ENCODE measurements at places on chromosomes 5 and 9.

GRCh38 chr5:5787373-5787772, 364.9 kb downstream of the ICE1 start:
- no peak for DNase-seq

- no peak for DNase-seq
Measured at GRCh38 chr5:2840372-2840915, 89.0 kb upstream of the IRX2 start.

DNA sequence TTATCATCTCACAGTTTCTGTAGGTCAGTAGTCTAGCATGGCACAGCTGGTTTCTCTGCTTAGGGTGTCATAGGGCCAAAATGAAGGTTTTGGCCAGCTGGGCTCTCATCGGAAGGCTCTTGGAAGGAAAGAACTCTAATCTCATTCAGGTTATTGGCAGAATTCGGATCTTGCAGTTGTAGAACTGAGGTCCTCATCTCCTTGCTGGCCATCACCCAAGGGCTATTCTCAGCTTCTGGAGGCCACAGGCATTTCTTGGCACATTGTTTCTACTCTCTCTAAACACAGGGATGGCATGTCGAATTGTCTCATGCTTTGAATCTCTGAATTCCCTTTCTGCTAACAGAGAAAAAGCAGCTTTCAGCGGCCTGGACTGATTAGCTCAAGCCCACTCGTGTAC, 258.0 kb upstream of the SMARCA2 start:
- no peak for DNase-seq

DNA sequence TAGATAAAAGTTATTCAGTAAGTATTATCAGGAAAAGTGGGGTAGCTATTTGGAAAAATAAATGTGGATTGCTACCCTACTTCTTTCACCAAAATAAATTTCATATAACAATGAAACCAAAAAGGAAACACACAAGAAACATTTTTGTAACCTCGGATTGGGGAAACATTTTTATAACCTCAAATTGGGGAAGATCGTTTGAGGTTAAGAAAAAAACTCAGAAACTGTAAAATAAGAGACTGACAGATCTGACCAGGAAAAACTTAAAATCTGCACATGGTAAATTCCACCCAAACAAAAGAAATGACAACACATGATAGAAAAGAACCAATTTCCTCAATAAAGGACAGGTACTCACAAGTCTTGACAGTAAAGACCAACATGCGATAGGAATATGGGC, 13.5 kb downstream of the EFCAB9 start:
- no peak for DNase-seq

DNA sequence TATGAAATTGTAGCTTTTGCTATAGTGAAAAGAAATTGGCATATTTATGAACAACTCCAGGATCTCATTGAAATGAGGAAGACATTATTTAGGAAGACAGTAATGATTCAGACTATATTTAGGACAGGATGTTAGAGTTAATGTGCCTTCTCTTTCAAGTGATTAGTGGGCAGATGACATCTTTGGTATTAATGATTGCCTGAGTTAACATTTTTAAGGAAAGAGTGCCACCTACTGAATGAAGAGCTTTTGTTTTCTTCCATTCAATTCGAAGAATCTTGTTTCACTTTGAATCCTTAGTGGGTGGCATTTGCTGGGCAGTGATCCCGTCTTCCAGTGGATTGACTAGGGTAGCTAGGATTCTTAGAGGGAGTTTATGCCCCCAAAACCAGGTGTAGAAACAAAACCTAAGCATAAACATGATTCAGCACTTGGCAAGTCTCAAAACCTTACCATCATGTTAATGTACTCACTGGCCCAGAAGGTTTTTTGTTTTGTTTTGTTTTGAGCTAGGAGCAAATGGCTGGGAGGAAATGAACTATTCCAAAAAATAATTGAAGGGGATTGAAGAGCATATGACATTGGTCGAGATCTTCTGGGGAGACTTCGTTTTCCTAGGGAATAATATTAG, 23.2 kb downstream of the MAP3K1 start:
- DNase-seq = no peak

DNA sequence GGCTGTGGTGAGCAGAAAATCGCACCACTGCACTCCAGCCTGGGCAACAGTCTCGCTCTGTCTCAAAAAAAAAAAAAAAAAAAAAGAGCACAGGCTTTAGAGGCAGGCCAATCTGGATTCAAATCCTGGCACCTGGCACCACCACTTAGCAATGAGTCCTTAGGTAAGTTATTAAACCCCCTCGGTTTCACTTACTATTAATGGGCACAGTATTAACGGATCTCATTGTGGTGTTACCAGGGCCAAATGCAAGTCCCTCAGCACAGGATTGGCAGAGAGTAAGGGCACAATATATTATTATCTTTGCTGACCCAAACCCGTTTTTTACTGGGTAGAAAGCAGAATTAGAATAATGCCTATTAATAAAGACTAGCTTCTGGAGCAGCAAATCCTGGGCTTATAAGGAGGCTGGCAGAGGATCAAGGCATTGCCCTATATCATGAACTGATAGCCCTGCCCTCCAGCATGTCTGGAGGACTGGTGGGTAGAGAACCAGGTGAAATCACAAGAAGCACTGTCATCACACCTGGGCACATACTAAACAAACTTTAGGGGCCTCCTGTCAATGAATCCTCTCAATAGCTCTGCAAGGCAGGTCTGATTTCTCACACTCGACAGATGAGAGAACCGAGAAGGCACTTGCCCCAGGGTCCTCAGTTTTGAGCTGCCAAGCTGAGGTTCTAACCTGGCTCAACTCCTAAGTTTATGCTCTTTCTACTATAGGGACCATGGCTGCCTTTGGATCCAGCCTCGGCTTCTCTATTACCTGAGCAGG, 17.7 kb downstream of the PCDHGC5 start:
- DNase-seq = no peak

GRCh38 chr9:127277770-127278169, 13.2 kb downstream of the GARNL3 start:
- no peak for DNase-seq

- DNase-seq = no peak
Measured at GRCh38 chr5:179439181-179439985, 94.1 kb upstream of the ADAMTS2 start.

DNA sequence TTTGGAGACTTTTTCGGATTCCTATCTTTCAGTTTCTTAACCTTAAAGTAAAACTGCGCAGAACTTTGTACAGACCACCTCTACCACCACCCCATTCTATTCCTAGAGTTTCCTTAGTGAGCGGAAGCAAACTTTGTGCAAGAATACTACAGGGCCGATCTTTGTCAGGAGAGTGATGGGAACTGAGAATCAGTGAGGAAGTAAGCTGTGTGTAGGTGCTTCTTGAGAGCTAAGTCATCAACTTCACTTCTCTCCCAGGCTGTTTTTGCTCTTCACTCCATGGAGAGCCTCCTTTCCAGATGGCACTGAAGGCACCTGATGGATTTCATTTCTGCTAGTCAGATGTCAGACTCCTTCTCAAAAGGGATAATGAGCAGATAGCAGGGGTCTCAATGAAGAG, 127.3 kb downstream of the SPATA31D1 start:
- no peak for DNase-seq

- no peak for DNase-seq
Measured at GRCh38 chr9:82531795-82532194, 531.1 kb downstream of the RASEF start.

DNA sequence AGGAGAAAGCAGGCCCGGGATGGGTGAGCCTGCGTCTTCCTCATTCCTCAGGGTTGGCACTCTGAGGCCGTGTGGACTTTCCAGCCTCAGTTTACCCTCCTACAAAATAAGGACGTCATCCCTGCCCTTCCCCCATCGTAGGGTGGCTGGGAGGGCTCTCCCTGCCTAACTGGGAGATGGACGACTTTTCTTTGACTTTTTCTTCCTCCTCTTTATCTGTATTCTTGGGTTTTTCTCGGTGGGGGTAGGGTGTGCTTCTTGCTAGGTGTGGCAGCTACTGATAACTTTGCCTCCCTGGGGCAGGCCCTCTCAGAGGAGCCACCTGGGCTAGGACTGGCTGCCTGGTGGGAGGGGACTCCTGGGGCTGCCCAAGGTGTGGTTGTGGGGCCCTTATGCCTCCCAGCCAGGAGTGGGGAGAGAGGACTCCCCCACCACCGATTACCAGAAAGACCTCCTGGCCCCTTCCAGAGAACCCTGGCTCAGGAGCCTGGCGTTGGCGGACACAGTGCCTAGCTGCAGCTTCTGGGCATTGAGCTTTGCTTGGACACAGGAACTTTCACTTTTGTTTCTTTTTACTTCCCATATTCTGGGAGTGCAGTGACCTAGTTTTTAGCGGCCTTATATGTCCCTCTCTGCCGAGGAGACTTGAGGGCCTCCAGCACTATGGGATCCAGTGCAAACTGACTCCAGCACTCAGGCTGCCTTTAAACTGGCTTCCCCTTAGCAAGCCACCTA, 6.1 kb downstream of the GLIPR2 start:
- no peak for DNase-seq

- no peak for DNase-seq
Measured at GRCh38 chr9:121399883-121400607, 30.0 kb upstream of the STOM start.

DNA sequence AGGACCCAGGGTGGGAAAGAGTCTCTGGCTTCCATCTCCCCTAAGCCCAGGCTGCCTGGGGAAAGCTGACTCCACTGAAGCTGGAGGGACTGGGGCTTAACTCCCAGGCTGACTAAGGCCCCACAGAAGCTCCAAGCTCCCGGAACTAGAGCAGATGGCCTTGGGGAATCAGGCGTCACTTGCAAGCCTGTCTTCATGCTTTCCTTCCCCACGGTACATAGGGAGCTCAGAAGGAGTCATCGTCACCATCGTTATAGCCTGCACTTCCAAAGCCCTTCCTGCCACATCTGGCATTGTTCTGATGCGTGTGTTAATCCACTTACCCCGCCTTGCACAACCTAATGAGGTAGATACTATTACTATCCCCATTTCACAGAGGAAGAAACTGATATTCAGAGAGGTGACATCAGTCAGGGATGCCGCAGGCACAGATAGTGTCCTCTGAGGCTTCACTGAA, 11.5 kb downstream of the AQP3 start:
- DNase-seq = no peak

- DNase-seq = no peak
Measured at GRCh38 chr9:110092792-110093191, 115.2 kb downstream of the C9orf152 start.

- no peak for DNase-seq
Measured at GRCh38 chr5:128574041-128574440, 36.0 kb upstream of the FBN2 start.

DNA sequence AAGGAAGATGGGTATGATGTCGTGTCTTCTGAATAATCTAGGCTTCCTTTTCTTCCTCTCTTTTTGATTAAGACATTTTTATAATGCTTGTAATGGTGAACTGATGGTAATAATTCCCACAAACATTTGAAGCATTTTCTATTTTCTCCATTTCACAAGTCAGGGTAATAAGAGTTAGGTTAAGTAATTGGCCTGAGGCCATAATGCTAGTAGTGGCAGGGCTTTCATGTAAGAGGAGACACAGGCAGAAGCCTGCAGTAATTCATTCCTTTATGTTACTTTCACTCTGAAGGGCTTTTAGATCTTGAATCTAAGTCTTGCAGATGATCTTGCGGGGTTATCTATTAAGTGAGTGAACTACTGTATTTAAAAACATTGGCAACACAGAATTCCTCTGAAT, 374.9 kb downstream of the MAT2B start:
- no peak for DNase-seq

DNA sequence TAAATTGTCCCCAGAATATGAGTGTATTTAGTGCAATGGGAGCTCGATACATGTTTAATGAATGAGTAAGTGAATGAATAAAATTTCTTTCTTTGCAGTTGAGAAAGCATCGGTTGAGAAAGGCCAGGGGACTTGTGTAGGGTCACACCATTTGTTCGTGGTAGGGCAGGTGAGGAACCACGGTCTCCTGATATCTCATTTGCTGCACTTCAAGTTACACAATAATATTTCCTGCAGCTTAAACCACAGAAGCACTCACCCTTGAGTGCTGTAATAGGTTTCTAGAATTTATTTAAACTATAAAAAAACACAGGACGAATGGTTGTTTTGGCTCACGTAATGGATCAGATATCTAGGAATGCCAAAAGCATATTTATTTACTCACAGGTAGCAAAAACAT, 429.8 kb downstream of the SPATA31D1 start:
- DNase-seq = no peak

GRCh38 chr5:37437711-37438110, 58.6 kb downstream of the WDR70 start:
- no peak for DNase-seq

- no peak for DNase-seq
Measured at GRCh38 chr5:39213447-39214207, 5.7 kb downstream of the FYB1 start.

DNA sequence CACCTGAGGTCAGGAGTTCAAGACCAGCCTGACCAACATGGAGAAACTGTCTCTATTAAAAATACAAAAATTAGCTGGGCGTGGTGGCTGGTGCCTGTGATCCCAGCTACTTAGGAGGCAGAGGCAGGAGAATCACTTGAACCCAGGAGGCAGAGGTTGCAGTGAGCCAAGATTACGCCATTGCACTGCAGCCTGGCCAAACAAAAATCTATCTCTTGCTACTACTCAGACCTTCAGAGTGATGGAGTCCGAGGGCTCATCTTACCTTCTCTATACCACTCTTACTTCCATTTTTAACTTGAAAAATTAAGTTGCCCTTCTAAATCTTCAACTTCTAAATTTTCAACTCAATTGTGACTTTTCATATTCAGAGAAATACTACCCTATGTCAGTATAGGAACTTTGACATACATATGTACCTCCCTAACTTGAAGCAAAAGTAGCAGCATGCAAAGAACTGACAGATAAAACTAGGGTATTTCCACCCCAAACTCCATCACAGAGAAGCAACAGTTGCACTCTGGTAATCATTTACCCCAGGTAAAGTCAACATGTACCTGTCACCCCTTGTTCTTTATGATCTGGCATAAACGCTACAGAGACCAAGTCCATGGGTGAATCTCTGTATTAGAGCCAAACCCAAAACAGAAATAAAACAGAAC, 11.4 kb downstream of the ZFAND5 start:
- DNase-seq = no peak

- no peak for DNase-seq
Measured at GRCh38 chr9:124662561-124662960, 108.5 kb downstream of the NR6A1 start.

DNA sequence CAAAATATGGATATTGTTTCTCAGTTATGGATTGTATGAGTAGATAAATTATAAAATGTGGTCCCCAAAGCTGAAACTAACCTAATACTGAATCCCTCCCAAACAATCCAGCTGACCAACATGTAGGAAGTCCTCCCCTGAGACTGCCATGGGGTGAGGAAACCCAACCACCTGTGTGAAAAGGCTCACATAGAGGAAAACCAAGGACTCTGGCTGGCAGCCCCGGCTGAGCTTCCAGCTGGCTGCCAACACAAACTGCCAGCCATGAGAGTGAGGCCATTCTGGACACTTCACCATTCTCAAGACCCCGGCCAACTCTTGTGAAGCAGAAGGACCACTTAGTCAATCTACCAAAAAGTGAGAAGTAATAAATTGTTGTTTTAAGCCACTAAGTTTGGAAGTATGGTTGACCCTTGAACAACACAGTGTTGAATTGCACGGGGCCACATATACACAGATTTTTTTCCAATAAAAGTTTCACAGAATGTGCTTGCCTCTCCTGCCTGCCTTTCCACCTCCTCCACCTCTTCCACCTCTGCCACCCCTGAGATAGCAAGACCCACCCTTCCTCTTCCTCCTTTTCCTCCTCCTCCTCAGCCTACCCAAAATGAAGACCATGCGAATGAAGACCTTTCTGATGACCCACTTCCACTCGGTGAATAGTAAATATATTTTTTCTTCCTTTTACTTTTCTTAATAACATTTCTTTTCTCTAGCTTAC, 15.3 kb upstream of the NRG2 start:
- DNase-seq = no peak

Data from activated naive CD4-positive, alpha-beta T cell (primary cell).